ENCODE measurements at places on chromosomes 5 and 9.

- DNase-seq: no peak
Measured at GRCh38 chr5:153610009-153610408, 119.5 kb downstream of the GRIA1 start.

DNA sequence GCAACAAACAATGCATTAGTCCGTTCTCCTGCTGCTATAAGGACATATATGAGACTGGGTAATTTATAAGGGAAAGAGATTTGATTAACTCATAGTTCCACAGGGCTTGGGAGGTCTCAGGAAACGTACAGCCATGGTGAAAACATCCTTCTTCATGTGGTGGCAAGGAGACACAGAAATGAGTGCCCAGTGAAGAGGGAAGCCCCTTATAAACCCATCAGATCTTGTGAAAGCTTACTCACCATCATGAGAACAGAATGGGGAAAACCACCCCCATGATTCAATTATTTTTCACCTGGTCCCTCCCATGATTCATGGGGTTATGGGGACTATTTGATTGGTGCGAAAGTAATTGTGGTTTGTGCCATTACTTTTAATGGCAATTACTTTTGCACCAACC lies 655.8 kb upstream of the SEMA6A start:
- DNase-seq: no peak

- no peak for DNase-seq
Measured at GRCh38 chr9:13791816-13792215, 512.3 kb upstream of the MPDZ start.

- no peak for DNase-seq
Measured at GRCh38 chr5:77224672-77225355, 14.3 kb downstream of the PDE8B start.

DNA sequence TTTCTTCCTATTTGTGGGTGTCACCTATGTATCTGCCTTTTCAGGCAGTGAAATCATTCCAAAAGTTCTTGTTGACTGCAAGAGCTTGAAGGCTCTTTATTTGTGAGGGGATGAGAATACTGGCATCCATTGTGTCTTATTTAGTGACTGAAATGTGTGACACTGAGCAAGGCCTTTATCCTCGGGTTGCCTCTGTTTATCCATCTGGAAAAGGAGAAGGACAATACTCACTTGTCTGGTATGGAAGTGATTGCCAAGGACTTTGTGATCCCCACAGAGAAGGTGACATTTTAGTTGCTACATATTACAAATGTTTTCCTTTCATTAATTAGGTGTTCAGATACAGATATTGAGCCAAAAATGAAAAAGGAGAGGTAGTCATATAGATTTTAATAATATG lies 80.2 kb downstream of the ARRDC3 start:
- no peak for DNase-seq

DNA sequence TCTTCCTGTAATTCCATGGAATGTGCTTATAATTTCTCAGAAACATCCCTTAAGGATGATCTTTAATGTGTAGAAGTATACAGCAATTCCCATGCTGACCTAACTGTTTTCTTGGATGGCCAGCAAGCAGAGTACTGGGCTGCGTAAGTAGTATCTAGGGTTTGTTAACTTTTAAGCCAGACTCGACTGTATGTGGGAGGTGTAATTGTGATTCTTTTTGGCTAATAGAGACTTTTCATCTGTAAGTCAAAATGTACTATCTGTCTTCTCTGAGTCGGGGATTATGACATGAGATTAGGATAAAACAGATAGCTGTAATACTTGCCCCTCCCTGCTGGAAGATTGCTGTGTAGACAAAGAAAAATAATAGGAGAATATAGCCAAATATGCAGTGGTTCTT lies 169.3 kb downstream of the SGCD start:
- no peak for DNase-seq

GRCh38 chr5:108801776-108802175 lies 54.1 kb downstream of the FER start:
- DNase-seq: no peak

DNA sequence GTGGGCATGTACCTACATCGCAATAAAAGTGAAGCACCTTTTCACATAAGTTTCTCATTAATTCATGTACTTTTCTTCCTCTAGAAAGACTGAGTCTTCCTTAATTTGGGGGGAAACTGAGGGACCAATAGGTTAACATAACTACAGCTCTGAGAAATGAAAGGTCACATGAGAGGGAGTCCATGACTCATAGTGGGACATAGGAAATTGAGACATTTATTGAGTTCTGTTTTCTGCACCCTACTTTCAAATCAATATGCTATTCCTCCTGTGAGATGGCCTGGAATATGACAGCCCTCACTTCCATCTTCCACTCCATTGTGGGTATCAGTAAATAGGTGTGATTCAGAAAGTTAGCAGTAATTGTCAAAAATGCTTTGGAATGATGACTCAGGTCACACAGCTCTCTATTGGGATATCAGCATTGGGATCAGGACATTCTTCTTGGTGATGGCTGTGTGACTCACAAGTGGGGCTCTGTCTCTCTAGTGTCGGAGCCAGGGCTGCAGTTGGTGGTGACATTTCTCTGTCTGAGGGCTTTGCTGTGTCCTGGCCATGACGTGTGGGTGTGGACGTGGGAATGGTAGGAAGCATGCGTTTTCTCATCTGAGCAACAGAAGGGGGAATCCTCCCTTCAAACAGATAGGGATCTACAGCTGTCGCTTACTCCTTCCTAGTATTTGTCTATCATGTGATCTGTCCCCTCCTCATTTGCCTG lies 125.0 kb downstream of the TRIO start:
- DNase-seq: no peak

GRCh38 chr5:25950681-25951080 lies 1087.7 kb downstream of the CDH9 start:
- no peak for DNase-seq

GRCh38 chr5:135327429-135328127 lies 71.5 kb downstream of the MACROH2A1 start:
- DNase-seq: no peak

GRCh38 chr5:22938362-22938761 lies 85.2 kb upstream of the CDH12 start:
- no peak for DNase-seq

GRCh38 chr5:8644377-8644776 lies 775.4 kb downstream of the MTRR start:
- no peak for DNase-seq
